Amniotic stem cell (primary cell): ENCODE measurements at places on chromosomes 12 and 14.

GRCh38 chr14:85288041-85288440, 241.9 kb upstream of the FLRT2 start:
- no peak for DNase-seq

- peak; percentile 20 for DNase-seq
Observed at GRCh38 chr12:64180951-64181350, 41.1 kb downstream of the KICS2 start.

DNA sequence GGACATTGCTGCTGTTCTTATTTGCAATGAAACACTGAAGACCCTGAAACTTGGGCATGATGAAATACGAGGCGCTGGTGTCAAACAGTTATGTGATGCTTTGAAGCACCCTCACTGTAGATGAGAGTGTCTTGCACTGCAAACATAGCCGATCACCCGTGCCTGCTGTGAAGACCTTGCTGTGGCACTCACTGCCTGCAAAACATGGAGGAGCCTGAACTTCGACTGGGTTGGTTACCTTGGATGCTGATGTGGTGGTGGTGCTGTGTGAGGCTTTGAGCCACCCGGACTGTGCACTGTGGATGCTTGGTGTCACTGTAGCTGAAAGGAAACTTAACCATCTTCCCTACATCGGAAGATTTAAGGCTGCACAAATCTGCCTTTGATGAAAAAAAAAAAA, 162.9 kb downstream of the GLT1D1 start:
- DNase-seq: no peak

DNA sequence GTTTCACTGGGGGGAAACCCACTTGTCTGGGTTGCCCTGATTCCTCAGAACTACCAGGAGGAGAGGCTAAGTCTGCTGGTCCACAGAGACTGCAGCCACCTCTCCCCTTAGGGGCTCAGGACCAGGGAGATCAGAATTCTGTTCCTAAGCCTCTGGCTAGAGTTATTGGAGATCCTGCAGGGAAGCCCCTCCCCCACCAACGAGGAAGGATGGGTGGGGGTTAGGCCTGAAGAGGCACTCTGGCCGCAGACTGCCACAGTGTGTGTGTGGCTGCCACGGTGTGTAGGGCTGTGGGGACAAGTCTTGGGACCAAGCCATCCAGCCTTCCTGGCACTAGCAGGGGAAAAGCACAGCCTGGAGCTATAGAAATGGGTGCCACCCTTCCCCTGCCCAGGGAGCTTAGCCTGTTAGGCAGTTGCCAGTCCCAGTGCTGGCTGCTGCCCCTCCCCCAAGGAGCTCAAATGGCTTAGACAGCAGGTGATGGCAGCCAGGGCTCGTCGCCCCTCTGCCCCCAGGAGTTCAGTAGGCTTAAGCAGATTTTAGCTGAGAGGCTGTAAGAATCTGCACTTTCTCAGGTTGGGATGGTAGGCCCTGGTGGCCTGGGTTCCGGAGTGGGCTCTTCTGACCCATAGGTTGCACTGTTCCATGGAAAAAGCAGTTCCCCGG, 107.7 kb downstream of the ERGIC2 start:
- no peak for DNase-seq

- DNase-seq: no peak
Observed at GRCh38 chr14:68780358-68781160, 12.3 kb downstream of the ZFP36L1 start.

DNA sequence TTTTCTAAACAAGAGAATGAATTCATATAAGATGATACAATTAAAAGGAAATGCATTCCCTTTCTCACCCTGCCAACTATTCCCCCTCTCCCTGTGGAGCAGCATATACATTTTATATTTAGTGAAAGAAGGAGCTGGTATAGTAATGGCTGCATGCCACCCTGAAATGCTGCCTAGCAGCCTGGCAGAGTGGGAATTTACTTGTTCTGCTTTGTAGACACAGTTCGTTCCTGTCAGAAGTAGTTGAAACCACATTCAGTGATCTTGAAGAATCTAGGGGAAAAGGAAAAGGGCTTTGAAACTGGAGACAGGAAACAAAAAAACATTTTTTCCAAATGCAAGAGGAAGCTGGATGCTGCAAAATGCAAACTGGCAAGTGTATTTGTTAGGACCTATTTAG, 176.0 kb upstream of the PLEKHA5 start:
- no peak for DNase-seq

- no peak for DNase-seq
Observed at GRCh38 chr14:95189367-95190132, 32.2 kb upstream of the DICER1 start.
